ENCODE measurements at places on chromosomes 12 and 14.

DNA sequence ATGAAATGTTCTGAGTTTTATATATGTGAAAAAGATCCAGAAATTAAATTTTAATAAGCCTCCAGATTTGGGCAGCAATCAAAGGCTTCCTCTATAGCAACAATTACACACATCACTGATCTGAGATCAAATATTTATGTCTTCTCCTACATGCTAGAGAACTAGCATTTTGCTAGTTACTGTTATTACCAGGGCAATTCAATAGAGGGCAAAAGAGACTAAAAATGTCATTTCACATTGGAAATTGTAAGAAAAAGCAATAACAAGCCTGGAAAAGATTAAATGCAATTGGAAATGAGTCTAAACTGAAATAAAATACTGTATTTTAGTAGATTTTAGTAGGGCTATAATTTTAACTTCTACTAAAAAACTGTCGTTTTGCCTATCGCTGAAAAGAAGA, 32.6 kb upstream of the ANO6 start:
- peak; percentile 24 for DNase-seq

- no peak for DNase-seq
Measured at GRCh38 chr12:46177837-46178608, 90.8 kb downstream of the SLC38A1 start.

GRCh38 chr12:125201940-125202339, 136.7 kb downstream of the AACS start:
- no peak for DNase-seq

- DNase-seq = no peak
Measured at GRCh38 chr14:105863296-105864108, 337.1 kb downstream of the TMEM121 start.

- no peak for DNase-seq
Measured at GRCh38 chr14:33065634-33066033, 127.0 kb downstream of the NPAS3 start.

DNA sequence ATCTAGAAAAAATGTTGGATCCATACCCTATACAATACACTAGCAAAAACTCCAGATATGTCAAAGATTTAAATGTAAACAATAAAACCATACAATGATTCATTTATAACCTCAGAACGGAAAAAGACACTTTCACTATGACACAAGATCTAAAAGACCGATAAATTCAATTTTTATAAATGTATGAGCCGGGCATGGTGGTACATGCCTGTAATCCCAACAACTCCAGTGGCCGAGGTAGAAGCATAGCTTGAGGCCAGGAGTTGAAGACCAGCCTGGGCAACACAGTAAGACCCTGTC, 2.5 kb upstream of the SOS2 start:
- DNase-seq = no peak

DNA sequence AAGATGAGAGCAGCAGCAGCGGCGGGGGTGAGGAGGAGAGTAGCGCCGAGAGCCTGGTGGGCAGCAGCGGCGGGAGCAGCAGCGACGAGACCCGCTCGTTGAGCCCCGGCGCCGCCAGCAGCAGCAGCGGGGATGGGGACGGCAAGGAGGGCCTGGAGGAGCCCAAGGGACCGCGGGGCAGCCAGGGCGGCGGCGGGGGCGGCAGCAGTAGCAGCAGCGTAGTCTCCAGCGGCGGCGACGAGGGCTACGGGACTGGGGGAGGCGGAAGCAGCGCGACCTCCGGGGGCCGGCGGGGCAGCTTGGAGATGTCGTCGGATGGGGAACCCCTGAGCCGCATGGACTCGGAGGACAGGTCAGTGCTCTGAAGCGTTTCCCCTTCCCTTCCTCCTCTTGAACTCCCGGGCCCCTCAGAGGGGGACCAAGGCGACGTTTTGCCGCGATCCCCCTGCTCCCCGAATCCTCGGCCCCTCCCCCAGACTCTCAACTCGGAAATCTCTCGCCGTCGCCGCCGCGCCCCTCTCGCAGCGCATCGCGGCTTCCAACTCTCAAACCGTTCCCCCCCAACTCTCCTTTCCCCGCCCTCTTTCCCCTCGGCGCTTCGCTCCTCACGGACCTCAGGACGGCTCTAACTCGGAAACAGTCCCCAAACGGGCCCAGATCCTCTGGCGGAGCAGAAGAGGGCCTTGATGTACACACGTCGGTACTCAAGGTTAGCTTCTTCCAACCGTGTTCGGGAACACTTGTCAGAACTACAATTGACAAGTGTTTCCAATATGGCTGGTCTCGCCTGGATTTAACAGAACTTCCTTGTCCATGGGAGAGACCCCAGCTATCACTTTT, 947 bp downstream of the AEBP2 start:
- peak; percentile 55 for DNase-seq

GRCh38 chr12:105983622-105984320, 155.0 kb downstream of the NUAK1 start:
- DNase-seq = peak; percentile 34

- DNase-seq = no peak
Measured at GRCh38 chr12:81800298-81801148, 41.4 kb upstream of the PPFIA2 start.

GRCh38 chr14:41604721-41605531, 1.8 kb upstream of the LRFN5 start:
- no peak for DNase-seq

DNA sequence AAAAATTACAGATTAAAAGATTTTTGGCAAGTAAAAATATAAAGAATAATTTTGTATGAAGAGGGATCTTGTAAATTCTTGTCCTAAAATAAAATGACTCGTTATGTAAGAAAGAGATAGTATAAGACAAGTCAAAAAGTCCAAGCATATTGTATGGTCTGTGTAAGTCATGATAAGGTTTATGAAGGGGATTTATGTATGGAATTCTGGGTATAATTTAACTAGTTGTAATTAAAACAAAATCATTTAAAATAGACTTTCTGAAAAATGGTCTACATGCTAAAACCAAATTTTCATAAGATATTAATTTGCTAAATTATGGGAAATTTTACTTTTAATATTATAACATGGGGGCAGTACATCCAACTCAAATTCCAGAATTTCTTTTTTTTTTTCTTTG, 17.6 kb upstream of the PEX5 start:
- no peak for DNase-seq

- no peak for DNase-seq
Measured at GRCh38 chr14:94392510-94392935, 4.1 kb upstream of the SERPINA1 start.
